HTR-8/SVneo (cell line): ENCODE measurements at places on chromosomes 6 and 20.

DNA sequence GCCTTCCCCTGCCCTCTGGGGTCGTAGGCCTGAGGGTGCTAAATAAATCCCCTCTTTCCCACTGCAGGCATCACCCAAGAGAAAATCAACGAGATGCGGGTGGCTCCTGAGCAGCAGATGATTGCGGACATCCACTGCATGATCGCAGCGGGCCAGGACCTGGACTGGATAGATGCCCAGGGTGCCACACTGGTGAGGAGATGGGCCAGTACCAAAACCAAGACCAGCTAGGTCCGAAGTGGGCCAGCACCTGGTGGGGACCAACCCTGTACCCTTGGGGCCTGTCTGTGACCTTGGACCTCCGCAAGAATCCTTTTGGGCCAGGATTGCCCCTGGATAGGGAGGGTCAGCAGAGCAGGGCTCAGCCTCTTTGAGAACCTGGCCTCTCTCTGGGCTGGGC, 23.6 kb upstream of the FAM83D start:
- DNase-seq: no peak

GRCh38 chr6:170044836-170045562, 245.9 kb downstream of the DLL1 start:
- DNase-seq: no peak

- DNase-seq: no peak
These were observed 566.6 kb upstream of the CITED2 start for GRCh38 chr6:139940741-139941729.

DNA sequence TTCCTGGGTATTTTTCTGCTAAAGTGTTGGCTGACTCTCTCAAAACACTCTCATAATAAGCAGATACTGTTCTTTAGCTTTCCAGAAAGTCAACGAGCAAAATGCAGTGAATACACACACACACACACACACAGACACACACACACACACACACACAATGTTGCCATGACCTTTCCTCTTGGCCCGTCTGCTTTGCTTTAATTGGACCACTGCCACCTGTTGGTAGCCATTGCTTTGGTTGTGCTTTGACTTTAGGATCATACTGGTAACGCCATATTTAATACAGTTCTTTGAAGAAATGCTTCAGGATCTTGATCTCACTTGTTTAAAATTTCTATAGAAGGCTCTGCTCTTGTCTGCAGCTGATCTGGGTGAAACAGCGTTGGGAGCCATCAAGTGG, 4.4 kb downstream of the FIG4 start:
- DNase-seq: no peak

- no peak for DNase-seq
These were observed 5.9 kb upstream of the TUBB2A start for GRCh38 chr6:3163248-3163594.

- peak; percentile 20 for DNase-seq
These were observed 189.4 kb upstream of the RREB1 start for GRCh38 chr6:6918216-6918983.

GRCh38 chr6:25560865-25561264, 91.2 kb upstream of the SCGN start:
- no peak for DNase-seq

GRCh38 chr6:99119109-99120031, 171.6 kb upstream of the FBXL4 start:
- DNase-seq: peak; percentile 32

DNA sequence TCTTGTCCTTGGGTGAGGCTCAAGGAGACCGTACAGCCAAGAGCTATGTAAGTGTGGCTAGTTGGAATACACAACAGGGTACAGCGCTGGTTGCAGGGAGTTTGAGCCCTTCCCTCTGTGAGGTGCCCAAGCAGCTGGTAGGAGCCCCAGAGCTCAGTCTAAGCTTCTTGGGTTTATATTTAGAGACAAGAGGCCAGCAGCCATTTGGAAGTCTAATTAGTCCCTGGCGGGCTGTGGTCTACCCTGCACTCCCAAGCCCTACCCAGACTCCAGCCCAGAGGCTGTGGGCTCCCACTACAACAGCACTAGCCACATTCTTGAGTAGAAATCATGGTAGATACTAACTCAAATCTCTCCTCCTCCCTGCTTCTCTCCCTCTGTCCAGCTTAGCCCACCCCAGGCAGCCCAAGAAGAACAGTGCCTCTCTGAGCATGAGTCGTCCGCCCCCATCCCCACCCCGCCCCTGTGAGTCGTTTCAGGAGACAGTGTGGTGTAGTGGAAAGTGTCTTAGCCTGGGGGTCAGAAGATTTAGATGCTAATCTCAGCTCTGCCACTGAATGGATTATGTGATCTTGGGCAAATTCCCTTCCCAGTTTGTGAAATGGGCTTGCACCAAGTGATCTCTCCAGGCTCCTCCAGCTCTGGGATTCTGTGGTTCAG, 37.8 kb downstream of the EIF2S2 start:
- no peak for DNase-seq

DNA sequence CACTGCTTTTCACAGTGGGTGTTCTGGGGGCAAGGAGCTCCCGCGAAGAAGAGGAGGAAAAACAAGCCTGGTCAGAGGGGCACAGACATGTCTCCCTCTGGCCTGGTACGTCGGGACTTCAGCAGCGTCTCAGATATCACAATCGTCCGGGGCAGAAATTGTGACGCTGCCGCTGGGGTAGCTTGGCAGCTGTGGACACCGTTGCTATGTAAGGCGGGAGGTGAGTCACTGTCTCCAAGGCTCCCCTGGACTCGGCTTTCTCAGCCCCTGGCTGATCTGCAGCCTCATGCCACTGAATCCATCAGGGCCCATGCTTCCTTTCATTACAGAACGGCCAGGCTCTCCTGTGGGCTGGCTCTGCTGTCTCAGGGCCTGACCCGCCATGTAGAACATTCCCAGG, 98.7 kb downstream of the SULF2 start:
- peak; percentile 89 for DNase-seq

- DNase-seq: no peak
These were observed 454.7 kb downstream of the TFAP2B start for GRCh38 chr6:51273228-51273961.

DNA sequence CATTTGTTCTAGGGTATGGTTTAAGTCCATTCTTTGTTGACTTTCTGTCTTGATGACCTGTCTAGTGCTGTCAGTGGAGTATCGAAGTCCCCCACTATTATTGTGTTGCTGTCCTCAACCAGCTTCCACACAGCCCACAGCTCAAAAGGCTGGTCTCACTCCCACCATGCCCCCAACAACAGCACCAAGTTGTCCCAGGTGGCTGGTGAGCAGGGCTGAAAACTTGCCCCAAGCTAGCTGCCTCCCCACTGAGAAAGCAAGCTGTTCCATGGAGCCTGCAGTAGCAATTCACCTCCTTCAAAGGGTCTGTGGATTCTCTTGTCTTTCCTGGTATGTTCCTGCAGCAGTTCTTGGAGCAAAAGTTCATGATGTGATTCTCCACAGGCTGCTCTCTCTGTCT, 221.0 kb downstream of the SYNDIG1 start:
- no peak for DNase-seq

DNA sequence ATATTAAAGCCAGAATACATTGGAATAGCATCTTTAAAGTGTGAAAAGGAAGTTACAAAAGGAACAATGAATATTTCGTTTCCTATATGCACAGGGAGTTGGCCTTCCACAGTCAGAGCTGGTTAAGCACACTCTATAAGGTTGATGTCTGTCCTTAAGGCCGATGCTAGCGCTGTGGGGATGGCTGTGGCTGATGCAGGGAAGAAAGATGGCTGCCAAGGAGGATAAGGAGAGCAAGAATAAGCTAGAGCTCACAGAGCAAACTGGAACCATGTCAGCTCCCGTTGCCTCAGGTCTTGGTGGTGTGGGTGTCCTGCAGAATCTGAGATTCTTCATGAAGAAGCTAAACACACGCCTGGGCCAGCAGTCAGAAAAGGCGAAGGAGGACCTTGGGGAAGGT, 20.8 kb upstream of the STX11 start:
- DNase-seq: no peak

DNA sequence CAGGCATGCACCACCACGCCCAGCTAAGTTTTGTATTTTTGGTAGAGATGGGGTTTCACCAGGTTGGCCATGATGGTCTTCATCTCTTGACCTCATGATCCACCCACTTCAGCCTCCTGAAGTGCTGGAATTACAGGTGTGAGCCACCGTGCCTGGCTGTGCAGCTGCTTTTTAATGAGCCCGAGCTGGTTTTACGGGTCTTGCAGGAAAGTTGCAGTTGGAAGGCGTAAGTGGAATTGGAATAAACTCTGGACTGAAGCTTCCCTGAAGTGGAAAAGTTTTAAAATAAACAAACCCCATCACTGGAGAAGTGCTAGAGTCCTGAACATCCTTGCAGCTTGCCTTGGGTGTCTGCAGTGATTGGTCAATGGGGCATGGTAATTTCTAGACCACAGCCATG, 40.4 kb downstream of the KIF25 start:
- DNase-seq: no peak

- no peak for DNase-seq
These were observed 778.4 kb upstream of the GJE1 start for GRCh38 chr6:141354191-141354955.

- DNase-seq: no peak
These were observed 125.4 kb downstream of the HIVEP1 start for GRCh38 chr6:12137480-12137879.

- no peak for DNase-seq
These were observed 257.4 kb downstream of the PLCB1 start for GRCh38 chr20:8389381-8390036.

DNA sequence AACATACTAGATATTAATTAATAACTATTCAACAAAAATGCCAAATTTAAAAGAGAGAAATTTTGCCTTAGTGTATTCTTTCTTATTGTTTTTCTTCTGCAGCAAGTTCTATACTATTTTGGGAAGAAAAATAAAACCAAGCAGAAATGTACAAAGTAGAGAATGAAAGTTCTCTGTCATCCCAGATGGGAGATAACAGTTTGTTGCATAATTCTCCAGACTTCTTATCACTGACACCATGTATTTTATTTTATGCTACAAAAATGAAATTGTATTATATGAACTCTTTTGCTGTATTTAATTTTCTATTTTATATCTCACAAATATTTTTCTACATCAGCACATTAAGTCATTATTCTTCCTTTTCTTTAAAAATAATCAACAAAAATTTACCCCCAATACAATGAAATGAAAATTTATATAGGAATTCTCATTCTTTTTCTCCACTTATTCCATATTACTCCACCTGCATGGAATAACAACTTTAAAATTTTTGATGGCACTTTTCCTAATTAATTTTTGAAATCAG, 18.2 kb downstream of the TMEM244 start:
- no peak for DNase-seq

GRCh38 chr6:22925920-22926789, 356.8 kb downstream of the HDGFL1 start:
- DNase-seq: no peak

DNA sequence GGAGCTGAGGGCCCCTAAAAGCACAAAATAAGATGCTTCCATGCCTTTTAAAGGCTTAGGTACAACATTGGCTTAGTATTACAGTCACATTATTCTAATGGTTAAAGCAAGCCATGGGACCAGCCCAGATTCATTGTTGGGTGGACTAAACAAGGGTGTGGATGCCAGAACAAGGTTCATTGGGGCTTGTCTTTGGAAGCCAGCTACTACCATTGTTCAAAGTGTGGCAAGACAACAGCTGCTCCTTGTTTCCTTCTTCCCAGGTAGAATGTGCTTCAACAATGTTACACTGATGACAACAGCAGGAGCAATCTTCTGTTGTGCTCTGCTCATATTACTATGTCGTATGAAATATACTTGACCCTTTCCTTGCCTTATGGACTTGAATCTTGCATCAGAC, 261.5 kb downstream of the TBC1D7 start:
- no peak for DNase-seq

- DNase-seq: no peak
These were observed 168.3 kb upstream of the STMND1 start for GRCh38 chr6:16933532-16933931.

- no peak for DNase-seq
These were observed 51.7 kb downstream of the PANK2 start for GRCh38 chr20:3940905-3941304.

GRCh38 chr6:49155316-49155715, 307.7 kb downstream of the MMUT start:
- DNase-seq: no peak

DNA sequence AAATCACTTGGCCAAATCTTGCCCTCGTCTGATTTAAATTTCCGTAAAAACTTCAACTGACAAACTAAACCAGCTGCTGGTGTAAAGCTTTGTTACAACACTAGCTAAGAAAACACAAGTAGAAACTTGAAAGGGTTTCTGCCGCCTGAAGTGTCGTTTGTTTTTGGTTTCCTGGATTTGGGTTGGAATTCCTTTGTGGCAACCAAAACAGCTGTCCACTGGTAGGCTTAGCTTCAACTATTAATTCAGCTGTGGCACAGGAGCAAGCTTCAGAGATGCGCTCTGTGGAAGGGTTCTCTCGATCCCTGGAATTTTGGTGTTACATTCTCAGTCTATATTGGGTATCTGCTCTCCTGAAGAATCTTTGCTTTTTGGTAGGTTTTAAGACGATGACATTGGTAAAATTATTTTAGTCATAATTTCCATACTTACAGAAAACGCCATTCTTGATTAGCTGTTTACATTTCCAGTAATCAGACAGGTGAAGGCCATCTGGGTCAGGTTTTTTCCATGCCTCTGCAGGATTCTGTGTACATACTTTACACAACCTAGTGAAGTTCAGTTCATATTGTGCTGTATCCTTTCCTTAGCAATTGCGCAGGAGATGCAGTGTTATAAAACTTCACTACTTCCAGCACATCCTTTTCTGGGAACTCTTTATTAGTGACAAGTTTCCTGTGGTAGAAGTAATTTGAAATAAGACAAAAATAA, 29.9 kb upstream of the SAMD3 start:
- no peak for DNase-seq

DNA sequence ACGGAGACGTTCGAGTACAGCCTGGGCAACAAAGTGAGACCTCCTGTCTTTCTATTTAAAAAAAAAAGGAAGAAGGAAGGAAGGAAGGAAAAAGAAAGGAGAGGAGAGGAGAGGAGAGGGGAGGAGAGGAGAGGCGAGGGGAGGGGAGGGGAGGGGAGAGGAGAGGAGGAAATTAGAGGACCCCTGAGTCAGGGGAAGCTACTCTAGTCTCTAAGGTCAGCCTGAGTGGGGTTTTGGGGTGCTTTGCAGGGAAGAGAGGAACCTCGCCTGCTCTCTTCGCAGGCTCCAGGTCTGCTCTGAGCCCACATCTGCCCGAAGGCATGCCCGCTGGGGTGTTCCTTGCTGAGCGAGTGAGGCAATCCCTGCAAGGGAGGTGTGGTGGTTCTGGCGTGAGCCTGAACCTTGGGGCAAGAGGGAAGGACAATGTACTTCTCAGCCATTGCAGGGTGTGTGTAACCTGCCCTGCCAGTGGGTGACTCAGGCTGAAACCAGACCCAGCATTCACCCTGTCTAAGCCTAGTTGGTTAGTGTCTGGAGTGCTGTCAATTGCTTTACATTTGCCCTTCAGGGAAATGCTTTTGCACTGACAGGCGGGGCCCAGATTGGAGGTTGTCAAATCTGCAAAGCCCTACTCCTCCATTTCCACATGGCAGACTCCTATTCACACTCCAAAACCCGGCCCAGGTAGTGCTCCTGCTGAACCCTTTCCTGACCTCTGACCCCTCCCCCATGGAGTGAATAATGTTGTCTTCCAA, 15.3 kb upstream of the MMP9 start:
- peak; percentile 97 for DNase-seq
